OCI-M1 (cell line): ENCODE measurements at places on chromosomes 2 and 18.

GRCh38 chr2:201618744-201619662, 24.3 kb downstream of the TMEM237 start:
- no peak for DNase-seq

DNA sequence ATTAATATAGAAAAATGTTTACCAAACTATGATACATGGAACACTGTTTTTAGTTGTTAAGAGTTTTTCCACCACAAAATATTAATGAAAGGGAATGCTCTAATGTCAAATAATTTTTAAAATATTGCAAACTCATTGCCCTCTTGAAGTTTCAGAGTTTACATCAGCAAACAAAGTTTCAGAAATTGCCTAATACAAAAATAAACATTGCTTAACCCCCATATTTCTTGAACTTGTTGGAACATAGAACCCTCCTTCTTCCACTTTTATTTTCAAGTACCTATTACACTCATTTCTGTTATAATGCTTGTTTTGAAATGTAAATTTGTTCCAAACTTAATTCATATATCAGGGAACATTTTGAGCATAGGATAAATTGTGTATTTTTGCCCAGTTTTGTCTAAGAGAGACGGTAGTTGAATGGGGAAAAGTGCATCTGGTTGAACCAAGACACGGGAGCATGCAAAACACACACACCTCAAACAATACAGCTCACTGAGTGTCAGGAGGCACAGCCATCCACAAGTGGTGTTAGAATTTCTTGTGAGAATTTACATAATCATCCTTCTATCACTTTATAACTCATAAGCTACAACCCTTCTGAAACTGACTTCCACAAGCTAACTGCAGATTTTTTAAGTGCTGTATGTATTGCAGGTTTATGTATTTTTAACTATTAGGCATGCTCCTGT, 5.3 kb upstream of the MC4R start:
- DNase-seq, result no peak

GRCh38 chr2:130901061-130901460, 64.3 kb downstream of the ARHGEF4 start:
- DNase-seq, result no peak

DNA sequence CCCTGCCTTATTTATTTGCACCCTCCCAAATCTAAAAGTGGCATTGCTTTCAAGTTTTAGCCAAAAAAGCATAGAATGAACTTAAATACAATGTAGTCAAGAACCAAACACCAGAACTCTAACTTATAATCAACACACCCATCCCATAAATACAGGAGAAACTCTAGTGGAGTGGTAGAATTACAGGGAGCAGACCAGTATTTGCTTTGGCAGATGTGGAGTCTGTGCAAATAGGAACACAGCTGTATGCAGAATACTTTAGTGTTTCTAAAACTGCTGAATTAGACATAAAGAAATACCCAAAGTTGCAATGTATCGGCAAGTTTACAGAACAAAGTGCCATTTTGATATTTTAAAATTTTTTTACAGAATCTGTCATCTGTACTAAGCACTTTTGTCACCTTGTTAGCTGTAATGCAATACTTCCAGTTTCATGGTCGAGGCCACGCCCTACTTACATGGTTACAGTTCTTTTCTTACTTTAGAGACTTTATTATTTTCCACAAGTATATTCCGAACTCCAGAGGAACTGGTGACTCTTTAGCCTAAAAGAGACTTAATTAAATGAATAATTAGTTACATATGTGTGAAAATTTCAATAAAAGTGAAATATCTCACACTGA, 23.7 kb upstream of the COL5A2 start:
- DNase-seq, result no peak

- no peak for DNase-seq
These were observed 1142.1 kb downstream of the DPP10 start for GRCh38 chr2:115584507-115584906.

GRCh38 chr2:159160954-159161353, 125.5 kb downstream of the WDSUB1 start:
- DNase-seq, result no peak

DNA sequence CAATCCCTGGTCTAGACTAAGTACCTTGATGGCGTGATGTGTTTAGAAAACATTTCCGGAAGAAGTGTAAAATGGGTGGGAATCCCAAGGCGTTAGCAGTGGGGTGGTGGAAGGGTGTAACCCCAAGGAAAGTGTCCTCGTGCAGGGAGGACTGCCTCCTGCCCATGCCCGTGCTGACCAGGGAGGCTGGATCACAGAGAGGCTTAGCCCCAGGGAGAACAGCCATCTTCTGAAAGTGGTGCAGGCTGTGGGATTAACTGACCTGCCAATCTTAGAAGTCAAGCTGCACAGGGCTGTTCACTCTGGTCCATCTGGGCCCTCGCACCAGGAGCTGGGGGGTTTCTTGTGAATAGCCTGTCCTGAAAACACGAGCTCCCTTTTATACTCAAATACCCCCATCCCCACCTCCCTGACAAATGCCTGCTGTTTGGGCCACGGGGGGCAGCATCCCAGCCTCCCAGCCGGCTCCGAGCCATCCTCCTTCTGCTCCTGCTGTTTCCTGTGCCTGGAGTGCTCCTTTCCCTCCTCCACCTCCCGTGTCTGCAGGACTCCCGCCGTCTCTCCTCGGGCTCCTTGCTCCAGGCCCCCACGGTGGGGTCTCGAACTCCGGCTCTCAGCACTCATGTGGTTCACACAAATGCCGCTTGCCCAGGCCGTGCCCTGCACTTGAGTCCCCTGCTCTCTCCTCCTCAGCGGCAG, 52.1 kb upstream of the PXDN start:
- DNase-seq, result no peak

DNA sequence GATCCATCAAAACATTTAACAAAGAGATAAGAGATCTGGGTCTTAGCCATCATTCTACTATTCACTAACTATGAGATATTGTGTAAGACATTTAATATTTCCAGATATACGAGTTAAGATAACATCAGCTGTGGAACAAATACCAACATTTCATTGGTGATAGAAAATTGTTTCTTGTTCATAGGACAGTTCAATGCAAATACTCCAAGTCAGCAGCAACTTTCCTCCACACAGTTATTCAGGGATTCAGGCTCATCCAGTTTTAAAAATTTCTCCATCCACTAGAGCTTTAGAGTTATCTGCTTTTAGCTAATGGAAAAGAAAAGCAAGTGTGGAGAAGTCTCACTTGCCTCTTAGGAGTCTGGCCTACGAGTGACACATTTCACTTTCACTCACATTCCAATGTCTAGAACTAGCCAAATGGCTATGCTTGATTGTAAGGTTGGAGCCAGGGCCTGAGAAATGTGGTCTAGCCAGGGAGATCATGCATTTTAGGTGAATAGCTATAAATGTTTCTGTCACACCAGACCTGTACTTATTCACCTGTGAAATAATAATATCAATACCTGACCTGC, 119.3 kb upstream of the MAPRE2 start:
- no peak for DNase-seq

GRCh38 chr18:76547296-76547695, 52.3 kb upstream of the ZNF516 start:
- DNase-seq, result no peak

- DNase-seq, result no peak
These were observed 4.5 kb downstream of the PCBP1 start for GRCh38 chr2:70091816-70092215.

GRCh38 chr2:161036926-161037325, 123.3 kb upstream of the TANK start:
- DNase-seq, result no peak

- DNase-seq, result peak; percentile 53
These were observed 24.1 kb upstream of the CHRNA1 start for GRCh38 chr2:174788291-174788929.

GRCh38 chr2:237351046-237351445, 62.9 kb downstream of the COL6A3 start:
- no peak for DNase-seq

DNA sequence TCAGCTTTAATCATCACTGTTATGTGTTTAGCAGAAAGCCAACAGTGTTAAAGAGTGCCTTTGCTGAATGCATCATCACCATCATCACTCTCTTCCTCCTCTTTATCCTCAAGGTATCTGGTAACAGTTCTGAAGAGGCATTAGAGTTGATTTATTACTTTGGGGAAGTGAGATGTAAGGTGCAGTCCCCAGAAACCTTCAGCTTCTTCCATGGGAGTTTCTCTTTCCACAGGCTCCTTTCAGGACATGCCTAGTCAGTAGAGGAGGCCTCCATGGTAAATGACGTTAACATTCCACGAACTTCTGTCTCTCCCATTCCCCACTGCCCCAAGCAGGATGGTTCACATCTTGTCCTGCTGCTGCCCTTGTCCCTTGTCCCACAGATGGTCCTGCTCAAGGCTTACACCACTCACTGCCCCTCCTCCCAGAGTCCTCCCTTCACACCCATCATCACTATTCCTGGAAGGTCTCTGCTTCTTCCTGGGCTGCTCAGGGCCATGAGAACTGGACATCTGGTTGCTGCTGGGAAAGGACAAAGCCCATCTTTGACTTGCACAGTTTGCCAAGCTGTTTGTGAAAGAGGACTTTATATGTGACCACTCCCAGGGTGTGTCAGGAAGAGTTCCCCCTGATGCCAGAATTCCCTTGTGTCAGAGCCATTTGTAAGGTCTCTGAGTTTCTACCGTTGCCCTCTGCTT, 5.3 kb upstream of the REG1A start:
- DNase-seq, result no peak

DNA sequence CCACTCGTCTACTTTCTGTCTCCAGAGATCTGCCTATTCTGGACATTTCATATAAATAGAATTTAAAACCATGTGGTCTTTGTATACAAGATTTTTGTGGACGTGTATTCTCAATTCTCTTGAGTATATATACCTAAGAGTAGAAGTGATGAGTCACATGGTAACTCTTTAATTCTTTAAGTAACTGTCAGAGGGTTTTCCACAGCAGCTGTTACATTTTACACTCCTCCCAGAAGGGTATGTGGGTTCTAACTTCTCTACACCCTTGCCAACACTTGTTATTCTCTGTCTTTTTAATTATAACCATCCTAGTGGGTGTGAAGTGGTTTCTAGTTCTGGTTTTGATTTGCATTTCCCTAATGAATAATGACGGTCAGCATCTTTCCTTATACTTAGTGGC, 70.9 kb downstream of the MAP3K20 start:
- DNase-seq, result no peak

- peak; percentile 59 for DNase-seq
These were observed 88.2 kb downstream of the LRATD1 start for GRCh38 chr2:14720739-14721138.

DNA sequence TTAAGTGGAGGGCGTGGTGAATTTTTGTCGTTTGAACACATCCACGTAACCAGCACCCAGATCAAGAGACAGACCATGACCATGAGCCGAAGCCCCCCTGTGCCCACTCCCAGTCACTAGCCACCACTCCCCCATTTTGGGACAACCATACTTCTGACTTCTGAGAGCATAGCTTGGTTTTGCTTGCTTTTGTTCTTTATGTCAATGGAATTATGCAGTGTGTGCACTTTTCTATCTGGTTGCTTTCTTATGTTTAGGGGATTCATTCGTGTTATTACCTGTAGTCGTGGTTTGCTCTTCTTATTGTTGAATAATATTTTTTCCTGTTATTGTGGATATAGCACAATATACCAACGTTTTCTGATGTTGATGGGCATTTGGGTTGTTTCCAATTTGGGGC, 141.7 kb downstream of the GLI2 start:
- no peak for DNase-seq
